ENCODE measurements at places on chromosomes 11 and 22.

- no peak for DNase-seq
These were observed 4.0 kb upstream of the SCGB2A1 start for GRCh38 chr11:62204430-62204829.

DNA sequence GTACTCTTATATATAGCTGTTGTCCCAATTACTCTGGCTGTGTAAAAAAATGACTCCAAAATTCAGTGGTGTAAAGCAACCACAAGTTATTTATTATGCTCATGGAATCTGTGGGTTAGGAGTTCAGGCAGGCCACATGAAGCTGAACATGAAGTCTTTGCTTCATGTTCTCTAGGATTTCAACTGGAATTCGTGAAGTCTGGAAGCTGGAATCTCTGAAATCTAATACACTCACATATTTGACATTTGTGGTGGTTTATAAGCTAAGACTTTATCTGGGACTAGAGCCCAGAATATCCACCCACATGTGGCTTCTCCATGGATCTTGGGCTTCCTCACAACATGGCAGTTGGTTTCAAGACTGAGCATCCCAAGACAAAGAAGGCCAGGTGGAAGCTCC is 430.6 kb downstream of the MIAT start:
- no peak for DNase-seq

DNA sequence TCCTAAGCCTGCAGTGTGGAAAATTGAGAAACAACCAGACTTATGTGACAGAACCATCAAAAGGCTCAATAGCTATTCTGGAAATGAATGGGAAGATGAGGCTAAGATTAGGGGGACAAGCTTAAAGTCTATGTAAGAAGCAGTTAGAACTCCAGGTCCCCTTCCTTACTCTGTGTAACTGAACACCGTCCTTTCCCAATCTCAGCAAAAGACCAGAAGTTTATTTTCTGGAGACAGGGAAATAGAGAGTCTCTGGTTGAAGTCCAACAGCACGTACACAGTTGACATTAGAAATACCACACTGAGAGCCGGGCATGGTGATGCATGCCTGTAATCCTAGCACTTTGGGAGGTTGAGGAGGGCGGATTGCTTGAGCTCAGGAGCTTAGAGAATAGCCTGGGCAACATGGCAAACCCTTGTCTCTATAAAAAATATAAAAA is 93.9 kb downstream of the CD44 start:
- DNase-seq, result no peak

DNA sequence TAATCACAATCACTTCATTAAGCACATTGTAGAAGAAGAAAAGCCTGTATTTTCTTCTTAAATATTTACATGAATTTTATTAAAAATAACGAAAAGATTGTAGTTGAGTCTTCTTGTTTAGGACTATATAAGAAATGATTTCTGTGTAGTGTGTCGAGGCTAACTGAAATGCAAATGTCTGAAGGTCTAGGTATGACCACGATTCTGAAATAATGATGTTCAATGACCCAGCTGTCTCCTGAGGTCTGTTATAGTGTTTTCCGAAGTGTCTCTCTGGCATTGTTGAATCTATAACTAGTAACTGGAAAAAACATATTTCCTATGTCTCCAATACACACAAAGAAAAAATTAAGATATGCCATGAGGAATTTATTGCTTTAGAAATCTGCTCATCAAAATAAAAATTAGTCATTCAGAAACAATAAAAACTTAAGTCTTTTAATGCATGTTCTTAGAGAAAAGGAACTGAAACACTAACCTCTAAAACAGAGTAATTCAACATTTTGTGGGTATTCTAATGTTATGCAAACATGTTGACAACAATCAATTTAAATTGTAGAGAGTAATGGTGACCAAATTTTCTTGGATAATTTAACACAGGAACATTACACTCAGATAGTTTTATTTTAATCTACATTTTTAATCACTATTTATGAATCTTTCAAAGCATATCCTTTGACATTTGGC is 55.0 kb downstream of the CASP12 start:
- no peak for DNase-seq

- DNase-seq, result no peak
These were observed 625.4 kb downstream of the BRD1 start for GRCh38 chr22:49202226-49202625.

GRCh38 chr11:34267013-34267412 is 90.8 kb downstream of the ABTB2 start:
- no peak for DNase-seq

DNA sequence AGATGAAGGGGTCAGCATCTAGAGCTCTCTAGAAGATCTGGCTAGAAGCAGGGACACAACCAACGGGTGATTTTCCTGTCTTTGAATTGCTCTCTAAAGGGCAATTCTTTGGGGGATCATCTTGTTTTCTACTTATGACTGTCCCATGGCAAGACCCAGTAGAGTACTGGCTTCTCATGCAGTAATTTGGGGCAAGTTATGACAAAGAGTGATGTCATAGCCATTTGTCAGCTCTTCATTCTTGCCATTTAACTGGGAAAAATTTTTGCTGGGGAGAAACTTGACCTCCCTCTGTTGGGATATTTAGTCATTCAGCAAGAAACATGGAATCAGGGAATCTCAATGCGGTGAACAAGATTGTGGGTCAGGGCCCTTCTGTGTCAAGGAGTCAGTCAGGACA is 80.4 kb downstream of the SLC1A2 start:
- no peak for DNase-seq

DNA sequence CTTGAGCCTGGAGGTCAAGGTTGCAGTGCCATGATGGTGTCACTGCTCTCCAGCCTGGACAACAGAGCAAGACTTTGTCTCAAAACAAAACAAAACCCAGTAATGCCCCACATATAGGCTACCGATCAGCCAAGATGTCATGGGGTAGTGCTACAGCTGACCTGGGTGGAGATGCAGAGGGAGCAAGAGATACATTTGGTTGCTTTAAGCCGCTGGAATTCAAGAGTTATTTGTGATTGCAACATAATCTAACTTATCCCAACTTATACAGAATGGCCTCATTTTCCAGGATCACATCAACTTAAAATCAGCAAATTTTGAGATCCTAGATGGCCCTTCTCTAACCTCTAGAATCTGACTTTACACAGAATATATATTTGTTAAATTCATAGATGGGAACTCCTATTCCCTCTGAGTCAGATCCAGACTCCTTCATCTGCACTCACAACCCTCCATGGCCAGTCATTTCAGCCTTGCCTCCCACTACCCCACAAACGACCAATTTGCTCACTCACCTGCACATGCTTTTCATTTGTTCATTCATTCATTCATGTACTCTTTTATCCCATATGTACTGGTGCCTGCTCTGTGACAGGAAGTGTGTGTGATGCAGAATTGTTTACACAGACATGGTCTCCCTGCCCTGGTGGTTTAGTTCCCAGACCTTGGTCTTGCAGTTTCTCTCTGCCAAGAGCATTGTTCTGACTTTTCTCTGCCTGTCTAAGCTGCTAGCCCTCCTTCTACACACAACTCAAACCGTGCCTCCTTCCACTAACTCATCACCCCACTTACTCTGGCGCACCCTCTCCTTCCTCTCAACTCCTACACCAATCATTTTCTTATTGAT is 24.1 kb upstream of the APLNR start:
- no peak for DNase-seq
